ENCODE measurements at places on chromosomes 12 and 14. TPM values are rescaled to one million over a fixed set of nuclear protein-coding genes. Genes with fewer than 3 reads are reported as not detected.

- DNase-seq = no peak
Observed at GRCh38 chr14:61586544-61587055, 108.7 kb upstream of the HIF1A start.

DNA sequence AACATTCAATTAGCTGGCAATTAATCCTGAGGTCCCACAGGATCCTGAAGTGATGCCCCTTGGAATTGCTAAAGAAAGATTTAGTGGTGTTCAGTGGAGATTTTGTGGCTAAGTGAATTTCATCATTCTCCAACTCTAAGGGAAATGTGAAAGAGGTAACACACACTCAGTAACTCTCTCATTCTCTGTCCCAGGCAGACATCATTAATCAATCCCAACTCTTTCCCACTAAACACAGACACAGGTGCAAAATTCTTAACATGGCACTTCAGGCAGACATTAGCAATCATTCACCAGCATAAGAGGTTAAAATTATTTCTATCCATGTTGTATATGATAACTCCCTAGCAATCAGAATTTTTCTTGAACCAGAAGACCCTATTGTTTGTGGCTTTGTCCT is 40.2 kb downstream of the TRPV4 start:
- no peak for DNase-seq

- DNase-seq = no peak
Observed at GRCh38 chr14:36522347-36522971, 2.4 kb upstream of the NKX2-1 start.

DNA sequence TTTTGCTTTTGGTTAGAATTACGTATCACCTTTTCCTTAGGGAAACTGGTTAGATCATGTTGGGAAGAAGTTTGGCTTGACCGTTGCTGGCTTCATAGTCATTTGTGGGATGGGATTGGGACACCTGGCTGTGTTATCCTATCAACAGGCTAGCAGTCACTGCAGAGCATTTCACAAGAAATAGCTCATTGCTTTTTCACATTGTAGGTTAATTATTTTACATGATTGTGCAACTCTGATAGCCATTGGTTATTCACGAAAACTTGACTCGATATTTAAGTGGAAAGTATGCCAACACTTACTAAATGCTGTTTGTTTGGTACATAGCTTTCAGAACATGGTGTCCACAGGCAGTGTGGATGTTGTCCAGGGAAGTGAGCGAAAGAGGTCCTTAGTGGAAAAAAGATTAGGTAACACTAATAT is 89.4 kb downstream of the NKX2-1 start:
- DNase-seq = no peak

GRCh38 chr12:108080363-108080762 is 48.7 kb upstream of the WSCD2 start:
- DNase-seq = peak; percentile 22

GRCh38 chr12:46174919-46175318 is 93.9 kb downstream of the SLC38A1 start:
- no peak for DNase-seq

GRCh38 chr12:132277374-132277941 is 51.9 kb downstream of the GALNT9 start:
- DNase-seq = no peak

DNA sequence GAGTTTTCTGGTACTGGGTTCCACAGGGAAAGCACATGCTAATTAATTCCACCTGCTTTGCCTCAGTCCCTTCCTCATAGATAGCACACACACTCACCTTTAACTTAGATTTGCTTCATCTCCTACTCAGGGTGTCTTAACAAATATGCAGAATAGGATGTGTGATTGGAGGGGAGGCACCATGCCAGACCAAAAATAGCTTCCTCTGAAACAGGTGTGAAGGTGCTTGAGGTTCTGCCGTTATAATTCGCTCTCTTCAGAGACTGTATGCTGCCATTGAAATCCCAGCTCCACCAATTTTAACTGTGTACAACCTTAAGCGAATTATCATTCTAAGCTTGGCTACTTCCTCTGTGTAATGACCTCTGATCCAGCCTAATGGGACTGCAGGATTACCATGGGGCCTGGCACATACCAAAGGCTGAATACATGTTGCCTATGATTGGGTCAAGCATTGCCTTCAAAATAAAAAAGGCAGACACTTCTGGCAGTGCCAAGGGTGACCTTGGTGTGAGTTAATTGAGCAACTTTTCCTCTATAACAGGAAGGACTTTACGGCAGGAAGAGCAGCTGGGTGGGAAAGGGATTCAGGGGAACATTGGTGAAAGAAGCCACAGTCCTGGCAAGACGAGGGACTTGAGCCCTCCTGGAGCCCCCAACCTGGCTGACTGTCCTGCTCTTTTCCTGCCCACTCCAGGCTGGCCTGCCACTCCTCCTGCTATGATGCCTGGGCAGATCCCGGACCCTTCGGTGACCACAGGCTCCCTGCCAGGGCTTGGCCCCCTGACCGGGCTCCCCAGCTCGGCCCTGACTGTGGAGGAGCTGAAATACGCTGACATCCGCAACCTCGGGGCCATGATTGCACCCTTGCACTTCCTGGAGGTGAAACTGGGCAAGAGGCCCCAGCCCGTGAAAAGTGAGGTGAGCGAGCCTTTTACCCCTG is 9.7 kb downstream of the JDP2 start:
- no peak for DNase-seq

DNA sequence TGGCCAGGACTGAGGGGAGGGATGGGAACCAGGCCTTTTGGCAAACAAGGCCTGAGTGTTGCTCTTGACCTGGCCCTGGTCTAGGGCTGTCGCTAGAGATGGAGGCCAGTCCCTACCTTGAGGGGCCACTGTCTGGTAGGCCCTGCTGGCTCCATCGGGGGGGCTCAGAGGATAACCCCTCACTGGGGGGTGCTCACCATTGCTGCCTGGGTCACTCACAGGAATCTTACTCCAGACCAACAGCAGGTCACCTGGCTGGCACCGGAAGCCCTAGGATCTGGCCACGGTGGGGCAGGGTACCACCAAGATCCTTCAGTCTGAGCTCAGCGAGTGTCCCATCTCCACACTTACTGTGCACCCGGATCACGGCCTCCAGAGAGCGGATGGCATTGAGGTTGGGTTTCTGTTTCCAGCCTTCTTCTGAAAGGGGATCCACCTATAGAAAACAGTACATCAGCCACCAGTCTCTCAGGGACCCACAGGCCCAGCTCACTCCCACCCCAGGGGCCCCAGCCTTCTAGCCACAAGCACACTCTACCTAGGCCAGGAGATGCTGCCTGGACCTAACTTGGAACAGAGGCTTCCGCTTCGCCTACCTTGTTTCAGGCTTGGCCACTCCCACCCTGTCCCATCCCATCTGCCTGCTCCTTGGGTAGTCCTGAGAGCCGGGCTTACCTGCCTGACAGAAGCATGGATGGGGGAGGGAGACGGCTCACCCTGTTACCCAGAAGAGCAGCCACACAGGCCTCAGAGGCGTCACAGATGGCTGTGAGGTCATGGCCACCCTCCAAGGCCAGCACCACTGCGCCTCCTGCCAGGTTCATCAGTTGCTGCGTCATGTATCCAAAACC is 12.2 kb downstream of the SLC48A1 start:
- DNase-seq = no peak

GRCh38 chr14:79465651-79466050 is 745.7 kb downstream of the DIO2 start:
- no peak for DNase-seq

DNA sequence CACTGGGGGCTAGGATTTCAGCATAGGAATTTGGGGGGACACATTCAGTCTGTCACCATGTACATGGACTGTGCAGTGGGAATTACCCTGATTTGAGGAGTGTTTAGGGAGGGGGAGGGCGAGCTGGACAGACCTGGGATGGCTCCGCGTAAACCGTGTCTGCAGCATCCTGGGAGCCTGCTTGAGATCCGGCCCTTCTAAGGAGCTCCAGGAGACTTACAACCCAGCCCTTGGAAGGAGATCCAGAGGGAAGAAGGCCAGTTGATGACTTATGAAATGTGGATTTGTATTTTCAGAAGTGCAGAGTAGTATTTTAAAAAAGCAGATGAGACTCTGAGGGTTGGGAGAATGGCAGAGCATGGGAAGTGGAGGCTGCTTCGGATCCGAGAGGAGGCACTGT is 153.2 kb downstream of the CACNA1C start:
- no peak for DNase-seq

DNA sequence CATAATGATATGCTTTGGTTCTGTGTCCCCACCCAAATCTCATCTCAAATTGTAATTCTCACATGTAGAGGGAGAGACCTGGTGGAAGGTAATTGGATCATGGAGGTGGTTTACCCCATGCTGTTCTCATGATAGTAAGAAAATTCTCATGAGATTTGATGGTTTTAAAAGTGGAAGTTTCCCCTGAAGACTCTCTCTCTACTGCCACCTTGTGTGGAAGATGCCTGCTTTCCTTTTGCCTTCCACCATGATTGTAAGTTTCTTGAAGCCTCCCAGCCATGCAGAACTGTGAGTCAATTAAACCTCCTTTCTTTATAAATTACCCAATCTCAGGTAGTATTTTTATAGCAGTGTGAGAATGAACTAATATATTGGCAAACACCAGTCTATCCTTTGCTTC is 260.4 kb upstream of the PPFIA2 start:
- DNase-seq = no peak

DNA sequence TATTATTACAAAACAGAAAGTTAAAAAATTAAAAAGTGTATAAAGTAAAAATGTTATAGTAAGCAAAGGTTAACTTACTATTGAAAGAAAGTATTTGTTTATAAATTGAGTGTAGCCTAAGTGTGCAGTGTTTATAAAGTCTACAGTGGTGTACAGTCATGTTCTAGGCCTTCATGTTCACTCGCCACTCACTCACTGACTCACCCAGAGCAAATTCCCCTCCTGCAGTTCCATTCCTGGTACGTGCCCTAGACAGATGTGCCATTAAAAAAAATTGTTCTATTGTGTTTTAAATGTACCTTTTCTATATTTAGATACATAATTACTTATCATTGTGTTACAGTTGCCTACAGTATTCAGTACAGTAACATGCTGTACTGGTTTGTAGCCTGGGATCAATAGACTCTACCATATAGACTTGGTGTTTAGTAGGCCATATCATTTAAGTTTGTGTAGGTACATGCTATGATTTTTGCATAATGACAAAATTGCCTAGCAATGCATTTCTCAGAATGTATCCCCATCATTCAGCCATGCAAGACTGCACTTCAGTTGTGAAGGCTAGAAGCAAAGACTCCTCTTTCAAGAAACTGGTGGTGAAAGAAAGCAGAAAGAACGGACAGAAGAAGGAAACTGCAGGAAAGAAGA is 100.6 kb downstream of the DACT1 start:
- DNase-seq = peak; percentile 92

- DNase-seq = no peak
Observed at GRCh38 chr12:39824505-39825212, 205.1 kb upstream of the ABCD2 start.

- DNase-seq = no peak
Observed at GRCh38 chr14:53603994-53604393, 352.6 kb downstream of the BMP4 start.

OAS1 gene
- 5.1 TPM for total RNA-seq

KRT6B gene
- not detected for total RNA-seq

DLGAP5 gene
- total RNA-seq = 171 TPM

KRT82 gene
- not detected for total RNA-seq

TMTC2 gene
- 1.0 TPM for total RNA-seq

HSPA2 gene
- total RNA-seq = 6.1 TPM

RIPK3 gene
- not detected for total RNA-seq

GLT8D2 gene
- 4.0 TPM for total RNA-seq

Measured in Daoy (cell line).